ENCODE measurements at places on chromosomes 6 and 20.

- no peak for DNase-seq
These were observed 231.1 kb downstream of the SOX4 start for GRCh38 chr6:21824431-21825177.

DNA sequence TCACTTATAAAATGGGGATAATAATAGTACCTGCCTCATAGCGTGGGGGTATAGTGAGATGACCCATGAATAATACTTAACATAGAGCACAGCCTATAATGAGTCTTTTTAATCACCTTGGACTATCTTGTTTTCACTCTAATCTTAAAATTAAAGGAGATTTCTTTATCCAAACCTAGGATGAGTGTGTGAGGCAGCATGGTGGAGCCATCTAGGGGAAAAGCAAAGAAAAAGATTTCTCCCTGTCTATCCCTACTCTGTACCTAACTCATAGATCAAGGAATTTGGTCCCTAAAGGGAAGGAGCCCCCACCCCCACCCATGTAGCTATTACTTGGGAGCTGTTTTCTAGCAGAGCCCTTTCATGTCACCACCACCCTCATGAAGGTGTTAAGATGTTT, 45.2 kb upstream of the PAK5 start:
- no peak for DNase-seq

GRCh38 chr6:95244751-95245150, 332.6 kb upstream of the MANEA start:
- no peak for DNase-seq

DNA sequence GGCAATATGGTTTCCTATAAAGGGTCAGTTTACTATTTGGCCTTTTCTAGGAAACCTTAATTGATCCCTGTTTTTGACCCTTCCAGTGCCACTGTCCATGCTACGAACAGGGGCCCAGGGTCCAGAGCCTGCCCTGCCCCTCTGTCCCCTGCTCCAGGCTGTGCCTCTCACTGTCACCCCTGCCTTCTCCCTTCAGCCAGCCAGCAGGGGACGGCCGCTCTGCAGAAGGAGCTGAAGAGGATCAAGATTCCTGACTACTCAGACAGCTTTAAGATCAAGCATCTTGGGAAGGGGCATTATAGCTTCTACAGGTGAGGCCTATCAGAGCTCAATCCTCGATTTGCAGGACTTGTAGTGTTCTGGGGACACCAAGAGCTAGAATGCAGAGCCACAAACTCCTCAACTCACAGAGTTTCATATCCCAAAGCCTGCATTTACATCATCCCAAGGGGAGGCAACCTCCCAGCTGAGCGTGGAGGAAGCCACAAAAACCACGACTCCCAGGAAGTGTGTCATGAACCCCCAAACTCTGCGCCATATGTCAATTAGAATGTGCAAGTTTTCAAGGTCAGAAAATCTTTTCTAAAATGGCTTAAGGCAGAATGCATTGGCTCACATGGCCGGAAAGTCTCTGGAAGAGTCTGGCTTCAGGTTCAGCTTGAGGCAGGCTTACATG, 3.6 kb downstream of the BPI start:
- no peak for DNase-seq

DNA sequence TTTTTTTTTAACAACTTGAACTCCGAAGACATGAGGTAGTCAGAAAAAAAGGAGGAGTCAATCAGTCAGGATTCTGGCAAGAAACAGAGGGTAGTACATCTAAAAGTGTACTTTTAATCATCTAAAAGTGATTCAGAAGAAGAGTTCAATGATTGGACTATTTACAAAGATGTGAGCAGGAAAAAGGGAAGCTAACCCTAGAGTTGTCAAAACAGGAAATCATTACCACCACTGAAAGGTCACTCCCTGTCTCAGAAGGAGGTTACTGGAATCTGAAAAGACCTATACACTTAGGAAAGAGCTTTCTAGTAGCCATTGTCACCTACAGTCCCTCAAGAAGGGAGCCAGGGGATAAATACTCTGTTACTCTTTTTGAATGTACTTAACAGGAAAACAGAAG, 16.7 kb upstream of the LMBRD1 start:
- DNase-seq, result no peak

DNA sequence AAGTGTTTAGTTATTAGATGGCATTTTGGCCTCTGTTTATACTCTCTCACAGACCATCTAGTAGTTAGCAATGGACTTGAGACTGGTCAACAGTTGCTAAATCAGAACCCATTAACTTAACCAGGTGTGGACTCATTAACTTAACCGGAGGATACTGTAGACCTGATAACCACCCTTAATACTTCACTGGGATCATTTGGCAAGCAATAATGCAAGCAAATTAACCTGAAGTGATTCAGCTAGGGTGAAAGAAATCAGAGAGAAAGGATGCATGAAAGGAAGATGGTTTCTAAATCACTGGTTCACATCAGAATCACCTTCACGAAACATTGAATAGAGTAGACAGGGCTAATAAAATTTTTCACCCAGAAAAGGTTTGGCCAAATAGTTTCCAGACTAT, 73.3 kb downstream of the TMEM244 start:
- DNase-seq, result no peak

GRCh38 chr20:37880726-37881591, 22.0 kb upstream of the VSTM2L start:
- no peak for DNase-seq

DNA sequence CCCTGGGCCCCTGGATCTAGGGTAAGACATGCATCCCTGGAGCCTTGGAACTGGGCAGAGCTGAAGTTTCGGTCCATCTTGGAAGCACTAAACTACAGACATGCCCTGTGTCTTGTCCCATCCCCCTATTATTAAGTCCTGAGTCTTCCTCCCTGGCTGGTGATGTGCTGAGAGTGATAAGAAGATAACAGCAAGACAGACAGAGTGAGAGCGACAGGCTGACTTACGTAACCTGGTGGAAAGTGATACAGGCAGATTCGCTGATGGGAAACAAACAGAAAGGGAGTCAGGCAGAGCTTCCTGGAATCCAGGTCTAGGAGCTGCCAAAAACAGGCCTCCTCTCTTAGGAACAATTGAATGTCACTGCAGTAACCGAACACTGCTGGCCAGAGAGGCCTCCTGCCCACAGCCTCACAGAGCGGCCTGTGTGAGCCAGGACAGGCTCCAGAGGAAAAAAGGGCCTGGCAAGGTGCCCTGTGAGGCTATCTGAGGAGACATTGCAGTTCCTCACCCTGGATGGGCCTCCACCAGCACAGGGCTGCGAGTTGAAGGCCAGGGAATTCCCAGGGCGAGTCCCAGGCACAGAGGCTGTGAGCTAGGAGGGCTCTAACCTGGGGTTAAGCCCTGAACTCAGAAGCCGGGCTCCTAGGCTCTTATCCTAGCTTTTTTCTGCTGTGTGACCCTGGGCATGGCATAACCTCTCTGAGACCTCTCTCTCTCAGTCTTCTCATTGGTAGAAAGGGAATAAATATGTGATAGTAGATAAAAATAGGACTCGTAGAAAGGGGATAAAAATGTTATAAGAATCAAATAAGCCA, 34.2 kb upstream of the B4GALT5 start:
- DNase-seq, result no peak

DNA sequence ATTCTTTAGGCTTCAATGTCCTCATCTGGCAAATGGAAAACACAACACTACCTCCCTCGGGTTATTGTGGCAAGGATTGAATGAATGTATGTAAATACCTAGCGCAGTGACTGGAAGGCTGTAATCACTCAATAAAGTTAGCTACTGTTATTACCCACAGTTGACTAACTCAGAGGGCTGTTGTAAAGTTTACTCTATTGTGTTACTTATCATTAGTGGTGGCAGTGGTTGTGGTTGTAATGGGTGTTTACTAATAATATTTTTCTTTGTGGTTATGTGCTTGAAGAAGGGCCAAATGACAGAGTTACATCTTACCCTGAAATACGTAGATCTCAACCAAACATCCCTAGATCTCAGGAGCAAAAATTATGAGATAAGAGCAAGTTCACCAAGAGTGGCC, 42.0 kb upstream of the PXDC1 start:
- no peak for DNase-seq

GRCh38 chr20:21048841-21049273, 57.3 kb downstream of the LINC00237 start:
- DNase-seq, result peak; percentile 1

GRCh38 chr6:166603043-166603690, 16.7 kb upstream of the RAMACL start:
- no peak for DNase-seq

DNA sequence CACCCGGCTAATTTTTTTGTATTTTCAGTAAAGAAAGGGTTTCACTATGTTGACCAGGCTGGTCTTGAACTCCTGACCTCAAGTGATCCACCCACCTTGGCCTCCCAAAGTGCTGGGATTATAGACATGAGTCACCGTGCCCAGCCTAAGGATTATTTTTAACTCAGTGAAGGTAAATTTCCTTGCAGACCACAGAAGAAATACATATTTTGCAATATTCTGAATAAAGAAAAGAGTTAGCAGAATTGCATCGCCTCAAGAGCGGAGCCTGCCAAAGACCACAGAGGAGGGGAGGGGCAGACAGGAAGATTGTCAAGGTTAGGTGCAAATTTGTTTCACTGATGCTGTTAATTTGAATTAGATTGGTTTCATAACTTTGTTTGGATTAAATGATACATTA, 47.4 kb downstream of the SOD2 start:
- no peak for DNase-seq

GRCh38 chr20:35503841-35504561, 25.5 kb downstream of the C20orf173 start:
- no peak for DNase-seq

All from activated CD8-positive, alpha-beta memory T cell treated with anti-CD3 and anti-CD28 coated beads for 1 hour (primary cell).